ENCODE measurements at places on chromosomes 12 and 14.
A peak's percentile ranks its signal among the peaks of the same experiment; 100 is the strongest.

GRCh38 chr14:100893228-100893601, 10.3 kb downstream of the RTL1 start:
- DNase-seq = no peak

- no peak for DNase-seq
Observed at GRCh38 chr12:65603438-65604351, 220.6 kb upstream of the HMGA2 start.

- DNase-seq = no peak
Observed at GRCh38 chr12:122081697-122082221, 3.2 kb downstream of the MLXIP start.

DNA sequence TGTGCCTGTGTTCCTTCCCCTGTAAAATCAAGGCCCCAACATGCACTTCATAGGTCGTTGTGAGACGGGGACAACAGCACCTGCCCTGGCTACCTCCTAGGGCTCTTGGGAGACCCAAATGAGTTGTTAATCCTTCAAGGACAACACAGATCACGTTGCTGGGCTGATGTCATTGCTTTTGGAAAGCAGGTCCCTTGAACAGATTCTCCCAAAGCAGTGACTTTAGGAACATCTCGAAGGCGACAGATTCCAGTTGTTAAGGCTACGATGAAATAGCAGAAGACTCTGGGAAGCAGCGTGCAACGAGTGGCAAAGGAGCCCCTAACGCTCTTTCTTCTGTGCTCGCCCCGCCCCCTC, 26.2 kb upstream of the MAP1LC3B2 start:
- DNase-seq = peak; percentile 73

DNA sequence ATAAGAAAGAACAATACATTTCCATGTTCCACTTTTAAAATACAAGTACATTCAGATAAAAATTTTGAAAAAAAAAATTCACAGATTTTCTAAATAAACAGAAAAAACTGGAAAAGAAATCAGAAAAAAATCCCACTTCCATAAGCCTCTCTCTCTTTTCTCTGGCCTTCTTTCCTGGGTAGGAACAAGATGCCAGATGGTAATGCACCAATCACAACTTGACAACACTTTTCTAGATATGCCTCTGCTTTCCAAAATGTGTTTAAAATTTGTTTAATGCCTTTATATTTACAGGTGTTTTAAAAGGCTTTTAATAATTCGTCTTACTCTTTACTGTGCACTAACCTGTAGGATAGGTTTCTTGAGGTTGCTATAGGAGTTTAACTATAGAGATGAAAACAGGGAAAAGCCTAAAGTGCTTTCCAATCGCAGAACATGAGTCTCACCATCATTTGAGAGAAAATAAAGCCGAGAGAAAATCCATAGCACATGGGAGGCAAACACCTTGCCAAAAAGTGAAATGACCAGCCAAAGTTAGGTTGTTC, 74.2 kb downstream of the TMTC1 start:
- DNase-seq = no peak

DNA sequence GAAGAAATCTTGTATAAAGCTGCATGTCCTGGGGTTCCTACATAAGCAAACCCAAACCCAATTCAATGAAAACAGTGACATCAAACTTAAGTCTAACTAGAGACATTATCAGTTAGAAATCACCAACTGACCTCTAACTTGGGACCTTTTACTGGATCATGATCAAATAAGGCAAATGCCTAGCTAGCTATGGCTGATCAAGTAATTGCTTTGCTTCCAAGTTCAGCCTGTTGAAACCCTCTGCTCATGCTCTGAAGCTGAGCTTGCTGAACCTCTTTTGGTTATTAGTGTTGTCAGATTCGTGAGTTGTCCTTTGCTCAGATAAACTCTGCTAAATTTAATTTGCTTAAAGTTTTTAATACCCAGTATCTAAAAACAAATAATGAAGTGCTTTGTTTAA, 28.9 kb downstream of the ZDHHC17 start:
- DNase-seq = no peak
